HFF-Myc (cell line): ENCODE measurements at places on chromosomes 4 and X.
A peak's percentile ranks its signal among the peaks of the same experiment; 100 is the strongest.

DNA sequence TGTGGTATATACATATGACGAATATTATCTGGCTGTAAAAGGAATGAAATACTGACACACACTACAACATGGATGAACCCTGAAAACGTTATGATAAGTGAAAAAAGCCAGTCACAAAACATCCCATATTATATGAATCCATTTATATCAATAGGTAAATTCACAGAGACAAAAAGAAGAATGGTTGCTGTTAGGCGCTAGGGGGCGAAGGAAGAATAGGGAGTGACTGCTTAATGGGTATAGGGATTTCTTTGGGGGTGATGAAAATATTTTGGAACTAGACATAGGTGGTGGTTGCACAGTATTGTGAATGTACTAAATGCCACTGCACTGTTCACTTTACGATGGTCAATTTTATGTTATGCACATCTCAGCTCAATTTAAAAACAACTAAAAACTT is 96.4 kb upstream of the EGFL6 start:
- DNase-seq: no peak

DNA sequence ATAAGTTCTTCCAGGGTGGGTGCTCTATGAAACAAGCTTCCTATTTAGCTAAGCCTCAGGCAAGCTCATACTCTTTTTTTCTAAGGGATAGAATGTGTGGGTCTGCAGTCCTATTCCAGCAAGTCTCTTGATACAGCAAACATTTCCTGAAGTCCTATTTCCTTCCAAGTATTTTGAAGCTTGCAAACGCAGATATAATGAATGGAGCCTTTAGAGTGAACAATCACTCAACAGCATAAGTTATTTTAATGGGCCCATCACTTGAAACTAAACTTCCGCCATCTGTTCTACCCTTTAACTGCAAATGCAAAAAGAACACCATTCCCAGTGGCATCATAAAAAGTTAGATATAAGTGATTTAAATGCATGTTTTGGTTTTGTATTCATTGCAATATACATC is 108.3 kb upstream of the TAPT1 start:
- no peak for DNase-seq

DNA sequence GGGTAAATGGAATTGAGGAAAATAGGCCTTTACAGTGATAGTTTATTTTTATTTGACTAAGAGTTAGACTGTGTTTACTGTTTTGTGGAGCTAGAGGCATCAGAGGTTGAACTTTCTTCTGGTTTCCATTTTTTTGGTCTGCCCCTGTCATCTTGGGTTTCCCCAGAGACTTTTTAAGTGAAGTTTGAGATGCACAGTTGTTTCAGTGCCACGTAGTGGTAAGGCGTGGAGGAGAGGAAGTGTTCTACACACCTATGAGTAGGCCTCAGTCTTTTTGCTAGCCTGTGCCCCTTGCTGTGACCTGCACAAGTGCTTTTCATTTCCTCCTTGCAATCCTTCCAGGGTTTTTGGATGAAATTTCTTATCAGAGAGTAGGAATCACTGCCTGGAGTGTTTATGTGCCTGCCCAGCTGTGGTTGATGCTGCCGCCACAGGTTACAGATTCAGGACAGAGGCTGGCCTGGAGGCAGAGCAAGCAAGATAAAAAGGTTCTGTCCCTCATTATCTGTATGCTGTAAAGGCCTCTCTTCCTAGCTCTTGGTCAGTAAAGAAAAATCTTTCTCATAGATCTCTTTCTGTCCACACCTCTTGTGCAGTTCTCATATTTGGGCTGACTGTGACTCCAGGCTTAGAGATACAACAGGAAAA is 12.5 kb upstream of the HSFX4 start:
- DNase-seq: no peak

DNA sequence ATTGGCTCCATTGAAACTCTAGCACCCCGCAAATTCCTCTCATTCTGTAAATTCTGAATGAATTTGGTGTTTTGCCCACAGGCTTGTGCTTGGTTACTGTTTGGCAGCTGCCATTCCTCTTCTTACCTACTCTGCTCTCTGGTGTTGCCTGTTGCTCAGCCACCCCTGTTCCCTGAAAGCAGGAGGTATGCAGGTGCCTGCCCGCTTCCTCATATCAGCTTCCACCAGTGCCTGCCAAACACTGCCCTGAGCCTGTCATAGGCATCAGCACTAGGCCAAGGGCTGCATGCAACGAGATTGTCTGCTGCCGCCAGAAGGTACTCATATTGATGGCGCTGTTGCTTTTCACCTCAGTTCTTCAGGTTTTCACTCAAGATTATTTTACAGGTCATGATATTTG is 978.1 kb downstream of the C4orf33 start:
- DNase-seq: no peak

DNA sequence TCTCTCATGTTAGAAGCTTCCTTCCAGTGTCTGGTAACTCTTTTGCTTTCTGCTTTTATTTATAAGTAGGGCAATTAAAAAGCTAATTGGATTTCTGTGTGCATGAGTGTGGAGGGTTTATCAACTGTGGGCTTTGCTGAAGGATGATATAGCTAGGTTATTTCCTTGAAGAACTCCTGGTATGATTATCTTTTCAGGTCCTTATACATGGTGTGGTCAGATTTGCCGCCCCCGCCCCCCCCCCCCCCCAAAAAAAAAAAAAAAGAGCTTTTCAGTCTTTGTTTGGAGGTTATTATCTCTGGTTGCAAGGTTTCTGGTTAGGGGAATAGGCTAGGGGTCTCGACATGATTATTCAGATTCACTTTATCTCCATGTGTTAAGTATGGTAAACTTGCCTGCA is 35.9 kb downstream of the MOB1B start:
- DNase-seq: no peak

DNA sequence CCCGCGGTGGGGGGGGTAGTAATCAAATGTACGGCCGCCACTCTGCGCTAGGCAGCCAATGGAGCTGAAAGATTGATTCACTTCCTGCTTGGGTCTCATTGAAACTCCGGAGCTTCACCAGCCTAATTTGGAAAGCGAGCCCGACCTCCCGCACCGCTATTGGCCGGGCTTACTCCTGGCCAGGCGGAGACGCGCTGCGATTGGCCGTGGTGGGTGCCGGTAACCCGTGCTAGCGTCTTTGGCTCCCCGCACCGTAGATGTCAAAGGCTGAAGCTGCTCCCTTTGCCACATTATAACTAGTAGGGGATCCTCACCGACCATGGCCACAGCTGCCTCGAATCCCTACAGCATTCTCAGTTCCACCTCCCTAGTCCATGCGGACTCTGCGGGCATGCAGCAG is at the start of gene POU3F4:
Gene POU3F4, plus strand, starts transcription at position 285 of the 400 bp plus-strand sequence. Its CDS starts 35 bp downstream, at position 320.
- DNase-seq: no peak

GRCh38 chr4:57191523-57192034 is 81.4 kb upstream of the IGFBP7 start:
- no peak for DNase-seq

- no peak for DNase-seq
Measured at GRCh38 chrX:29359276-29359675, 772.0 kb downstream of the IL1RAPL1 start.

GRCh38 chrX:41604177-41604576 is 84.6 kb upstream of the GPR34 start:
- no peak for DNase-seq

- no peak for DNase-seq
Measured at GRCh38 chr4:172654457-172654856, 514.2 kb upstream of the GALNT7 start.

GRCh38 chrX:147901461-147902126 is 10.1 kb upstream of the FMR1 start:
- no peak for DNase-seq

DNA sequence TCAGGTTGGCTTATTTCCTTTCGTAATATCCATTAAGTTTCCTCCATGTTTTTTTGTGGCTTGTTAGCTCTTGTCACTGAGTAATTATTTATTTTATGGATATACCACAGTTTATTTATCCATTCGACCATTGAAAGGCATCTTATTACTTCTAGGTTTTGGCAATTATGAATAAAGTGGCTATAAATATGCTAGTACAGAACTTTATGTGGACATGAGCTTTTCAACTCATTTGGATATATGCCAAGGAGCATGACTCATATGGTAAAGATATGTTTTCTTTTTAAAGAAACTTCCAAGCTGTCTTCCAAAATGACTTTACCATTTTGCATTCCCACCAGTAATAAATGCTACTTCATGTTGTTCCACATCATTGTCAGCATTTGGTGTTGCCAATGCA is 803.6 kb downstream of the GLUD2 start:
- peak; percentile 26 for DNase-seq

- no peak for DNase-seq
Measured at GRCh38 chrX:134676436-134676835, 18.2 kb upstream of the PLAC1 start.

DNA sequence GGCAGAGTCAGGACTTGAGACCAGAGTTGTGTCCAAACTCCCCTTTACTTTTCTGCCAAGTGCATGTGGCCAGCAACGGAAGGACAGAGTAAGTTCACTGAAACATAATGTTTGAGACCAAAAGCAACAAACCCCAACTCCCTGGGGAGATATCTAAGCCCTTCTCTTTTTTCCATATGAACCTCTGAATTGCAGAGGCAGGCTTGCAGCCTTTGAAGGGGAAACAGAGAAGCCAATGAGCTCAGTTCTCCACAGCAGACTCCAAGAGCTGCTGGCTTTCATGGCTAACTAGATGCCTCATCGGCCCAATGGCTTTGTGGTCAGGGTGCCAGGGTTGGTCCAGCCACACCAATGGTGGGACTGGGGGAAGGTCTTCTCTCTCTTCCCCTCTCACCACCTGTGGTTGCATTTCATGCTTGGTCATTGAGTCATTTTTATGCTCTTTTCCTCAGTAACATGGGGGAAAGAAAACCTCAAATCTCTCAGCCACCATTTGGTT is 34.0 kb downstream of the STARD8 start:
- no peak for DNase-seq

- no peak for DNase-seq
Measured at GRCh38 chr4:162921178-162921785, 245.4 kb downstream of the NAF1 start.

DNA sequence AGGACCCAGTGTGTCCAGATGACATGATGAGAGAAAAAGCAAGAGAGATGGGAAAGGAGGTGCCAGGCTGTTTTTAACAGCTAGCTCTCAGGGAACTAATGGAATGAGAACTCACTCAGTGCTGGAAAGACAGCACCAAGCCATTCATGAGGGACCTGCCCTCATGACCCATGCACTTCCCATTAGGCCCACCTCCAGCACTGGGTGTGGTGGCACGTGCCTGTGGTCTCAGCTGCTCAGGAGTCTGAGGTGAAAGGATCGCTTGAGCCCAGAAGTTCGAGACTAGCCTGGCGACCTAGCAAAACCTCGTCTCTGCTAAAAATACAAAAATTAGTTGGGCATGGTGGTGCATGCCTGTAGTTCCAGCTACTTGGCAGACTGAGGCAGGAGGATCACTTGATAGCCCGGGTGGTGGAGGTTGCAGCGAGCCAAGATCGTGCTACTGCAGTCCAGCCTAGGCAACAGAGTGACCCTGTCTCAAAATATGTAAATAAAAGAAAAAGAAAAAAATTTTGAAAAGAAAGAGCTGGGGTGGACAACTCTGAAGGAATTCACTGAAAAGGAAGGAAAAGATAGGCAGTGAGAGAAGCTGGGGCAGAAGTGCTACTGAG is 50.9 kb downstream of the FAM193A start:
- DNase-seq: no peak

GRCh38 chrX:151825925-151826485 is 86.7 kb upstream of the MAGEA4 start:
- DNase-seq: peak; percentile 40

DNA sequence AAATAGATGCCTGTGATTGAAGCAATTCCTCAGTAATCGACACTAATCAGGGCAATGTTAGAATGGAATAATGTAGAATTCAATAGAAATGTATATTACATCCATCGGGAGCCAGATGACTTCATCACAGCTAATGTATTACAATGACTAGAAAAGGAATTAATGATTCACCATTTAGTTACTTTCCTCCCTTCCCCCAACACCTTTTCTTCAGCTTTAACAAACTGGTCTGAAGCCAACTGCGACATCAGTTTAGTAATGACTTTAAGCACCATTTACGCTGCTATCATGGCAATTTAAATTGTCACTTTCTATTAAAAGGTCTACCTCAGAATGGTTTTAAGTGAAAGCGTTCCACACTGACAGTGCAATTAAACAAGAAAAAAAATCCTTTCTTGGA is 45.1 kb downstream of the SUPT20HL2 start:
- DNase-seq: no peak

DNA sequence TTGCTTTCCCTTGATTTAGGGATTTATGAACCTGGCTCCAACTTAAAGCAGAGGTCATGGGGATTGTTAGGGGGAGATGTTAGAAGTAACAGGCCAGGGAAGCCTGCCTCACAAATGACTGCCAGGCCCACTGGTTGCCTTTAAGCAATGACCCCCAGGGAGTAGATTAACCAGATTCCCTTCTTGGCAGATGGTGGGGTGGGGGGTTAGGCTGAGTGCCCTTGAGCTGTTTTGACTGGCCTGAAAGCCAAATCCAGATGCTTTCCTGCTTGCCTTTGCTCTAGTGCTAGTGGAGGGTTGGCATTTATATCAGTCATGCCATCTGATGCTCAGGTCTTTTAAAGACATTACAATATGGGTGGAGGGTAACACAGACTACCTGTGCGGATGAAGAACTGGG is 128.1 kb downstream of the TMEM164 start:
- no peak for DNase-seq

DNA sequence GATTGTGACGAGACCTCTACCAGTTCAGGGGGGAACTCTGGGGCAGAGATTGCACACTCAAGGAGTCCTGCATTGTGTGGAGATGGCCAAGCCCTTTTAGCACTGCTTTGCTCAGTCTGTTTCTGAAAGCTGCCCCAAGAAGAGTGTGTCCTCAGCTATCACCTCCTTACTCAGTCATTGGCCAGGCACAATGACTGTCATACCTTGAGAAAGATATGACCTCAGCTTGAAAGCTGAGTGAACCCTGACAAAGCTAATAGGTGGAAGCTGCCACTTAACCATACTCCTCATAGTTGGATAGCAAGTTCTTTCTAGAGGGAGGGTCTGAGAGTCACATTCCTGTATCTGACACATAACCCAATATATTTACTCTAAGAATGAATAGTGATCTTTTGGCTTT is 37.8 kb upstream of the DIPK2B start:
- DNase-seq: no peak

- no peak for DNase-seq
Measured at GRCh38 chr4:47882228-47882627, 32.2 kb downstream of the NFXL1 start.

DNA sequence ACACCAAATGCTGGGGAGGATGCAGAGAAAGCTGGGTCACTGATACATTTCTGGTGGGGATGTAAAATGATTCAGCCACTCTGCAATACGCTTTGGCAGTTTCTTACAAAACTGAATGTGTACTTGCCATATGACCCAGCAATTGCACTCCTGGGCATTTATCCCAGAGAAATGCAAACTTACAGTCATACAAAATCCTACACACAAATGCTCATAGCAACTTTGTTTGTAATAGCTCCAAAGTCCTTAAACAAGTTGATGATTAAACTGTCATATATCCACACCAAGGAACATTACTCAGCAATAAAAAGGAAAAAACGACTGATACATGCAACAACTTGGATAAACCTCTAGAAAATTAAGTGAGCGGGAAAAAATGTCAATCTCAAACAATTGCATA is 12.3 kb downstream of the MID1 start:
- DNase-seq: no peak

- DNase-seq: no peak
Measured at GRCh38 chr4:106201373-106201772, 114.6 kb downstream of the TBCK start.
